NCI-H446 (cell line): ENCODE measurements at places on chromosomes 2 and 18.
A peak's percentile ranks its signal among the peaks of the same experiment; 100 is the strongest.

DNA sequence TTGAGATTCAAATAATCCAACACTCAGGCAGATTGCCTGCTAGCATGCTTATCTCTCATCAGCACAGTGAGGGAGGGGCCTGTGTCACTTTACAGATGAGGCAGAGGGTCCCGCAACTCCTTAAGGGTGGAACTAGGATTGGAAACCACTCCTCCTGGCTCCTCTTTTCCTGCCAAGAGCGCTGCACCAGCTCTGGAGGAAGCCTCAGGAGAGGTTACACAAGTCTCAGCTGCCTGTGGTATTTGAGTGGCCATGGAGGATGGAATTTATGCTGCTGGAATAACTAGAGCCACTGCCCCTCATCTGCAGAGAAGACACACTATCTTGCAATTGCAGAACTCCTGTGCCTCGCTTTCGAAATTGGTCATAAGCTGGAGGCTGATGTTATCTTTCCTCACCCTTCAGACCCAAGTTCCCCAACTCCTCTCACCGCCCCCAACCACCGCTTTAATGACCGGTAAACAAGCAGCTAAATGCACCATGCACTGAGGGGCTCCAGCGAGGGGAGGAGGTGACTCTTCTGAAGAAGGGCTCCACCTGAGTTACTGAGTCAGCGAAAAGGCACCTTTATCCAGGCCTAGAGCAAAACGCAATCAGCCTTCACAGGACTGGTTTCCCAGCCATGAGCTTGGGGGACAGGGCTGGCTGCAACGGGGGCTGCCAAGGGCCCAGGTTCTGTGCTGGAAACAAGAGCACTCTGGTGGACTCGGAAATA lies 245.8 kb downstream of the SOX11 start:
- no peak for DNase-seq

DNA sequence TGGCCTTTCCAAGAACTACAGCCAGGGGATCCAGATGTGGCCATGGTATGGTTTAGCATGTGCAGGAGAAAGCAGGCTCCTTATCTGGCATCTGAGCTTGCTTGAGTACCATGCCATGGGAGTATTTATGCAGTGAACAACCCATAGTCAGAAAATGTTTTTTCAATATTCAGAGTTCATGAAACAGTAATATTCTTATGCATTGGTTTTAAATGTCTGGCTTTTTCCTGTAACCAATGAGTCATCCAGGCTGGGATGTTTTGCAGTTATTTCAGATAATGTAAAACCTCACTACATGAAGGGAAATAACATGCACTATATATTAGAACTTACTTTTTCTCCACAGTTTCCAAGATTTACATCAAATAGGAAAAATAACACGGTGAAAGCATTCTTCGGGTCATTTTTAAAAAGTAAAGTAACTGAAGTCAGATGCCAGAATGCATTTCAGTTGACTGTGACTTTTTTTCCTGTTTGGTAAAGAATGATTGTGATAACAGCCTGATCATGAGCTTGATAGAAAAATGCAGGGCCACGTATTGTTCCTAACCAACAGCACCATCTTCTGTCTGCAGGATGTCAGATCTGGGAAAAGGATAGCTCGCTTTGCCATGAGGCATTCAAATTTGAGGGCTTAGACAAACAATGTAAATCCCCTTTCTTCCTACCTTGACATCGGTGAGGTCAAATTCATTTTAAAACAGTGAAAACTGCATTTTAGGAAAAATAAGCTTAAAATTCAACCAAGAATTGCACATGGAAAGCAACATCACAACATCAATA lies 152.8 kb downstream of the DSC3 start:
- DNase-seq: peak; percentile 7

DNA sequence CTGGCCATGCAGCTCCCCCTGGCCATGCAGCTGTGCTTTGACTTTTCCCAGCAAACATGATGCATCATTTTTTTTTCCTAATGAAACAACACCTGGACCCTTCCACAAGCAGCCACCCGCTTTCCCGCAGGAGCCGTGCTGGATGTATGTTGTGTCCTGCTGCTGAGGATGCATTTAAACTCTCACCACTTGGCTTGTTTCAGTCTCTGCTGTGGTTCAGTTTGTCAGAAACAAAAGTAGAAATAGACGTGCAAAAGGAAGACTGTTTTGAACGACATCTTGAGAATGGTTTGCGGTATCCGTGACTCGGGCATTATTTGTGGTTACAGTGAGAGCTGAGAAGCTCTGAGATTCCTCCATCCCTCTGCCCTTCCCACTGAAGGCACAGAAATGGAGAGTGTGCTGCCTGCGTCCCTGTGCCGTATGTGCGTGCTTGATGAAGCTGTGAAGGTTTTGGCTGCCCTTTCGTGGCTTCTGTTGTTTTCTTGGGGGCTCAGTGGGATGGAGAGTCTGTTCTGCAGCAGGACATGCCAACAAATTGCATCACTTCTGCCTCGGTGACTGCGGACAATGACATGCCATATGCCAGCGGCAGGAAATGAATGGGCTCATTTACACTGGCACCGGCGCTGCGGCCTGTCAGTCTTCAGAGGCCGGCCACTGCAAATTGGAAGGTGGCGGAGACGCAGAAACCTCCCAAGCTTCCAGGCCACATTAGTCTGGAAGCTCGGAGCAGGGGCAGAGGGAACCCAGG lies 417.7 kb upstream of the SALL3 start:
- DNase-seq: peak; percentile 51

DNA sequence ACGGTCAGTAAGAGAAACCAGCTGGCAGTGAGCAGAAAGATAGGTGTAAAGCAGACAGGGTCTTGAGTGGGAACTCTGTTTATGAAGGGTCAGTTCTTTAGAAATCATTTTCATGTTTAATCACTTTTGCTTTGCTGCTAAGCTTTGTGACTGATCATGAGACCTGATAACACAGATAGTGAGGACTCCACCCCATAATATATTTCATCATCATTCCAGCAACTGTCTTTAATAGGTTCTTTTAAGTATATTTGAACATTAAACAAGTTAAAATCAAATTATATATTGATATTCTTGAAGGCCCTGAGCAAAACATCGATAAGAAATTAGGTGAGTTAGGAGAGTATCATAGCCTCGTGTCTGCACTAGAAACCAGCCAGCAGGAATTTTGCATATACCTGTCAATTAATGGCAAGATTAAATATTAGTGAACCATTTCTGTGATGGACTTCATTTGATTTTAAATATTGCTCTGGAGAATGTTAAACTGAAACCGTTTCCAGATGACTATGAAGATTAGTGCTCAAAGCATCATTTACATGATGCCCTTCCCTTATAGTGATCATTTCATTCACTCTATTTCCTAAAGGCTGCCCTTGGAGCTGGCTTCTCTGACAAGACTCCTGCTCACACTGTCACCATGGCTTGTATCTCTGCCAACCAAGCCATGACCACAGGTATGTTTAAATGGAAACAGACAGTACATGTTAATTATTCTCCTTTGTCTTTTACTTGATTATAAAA lies 31.9 kb downstream of the HADHB start:
- no peak for DNase-seq

DNA sequence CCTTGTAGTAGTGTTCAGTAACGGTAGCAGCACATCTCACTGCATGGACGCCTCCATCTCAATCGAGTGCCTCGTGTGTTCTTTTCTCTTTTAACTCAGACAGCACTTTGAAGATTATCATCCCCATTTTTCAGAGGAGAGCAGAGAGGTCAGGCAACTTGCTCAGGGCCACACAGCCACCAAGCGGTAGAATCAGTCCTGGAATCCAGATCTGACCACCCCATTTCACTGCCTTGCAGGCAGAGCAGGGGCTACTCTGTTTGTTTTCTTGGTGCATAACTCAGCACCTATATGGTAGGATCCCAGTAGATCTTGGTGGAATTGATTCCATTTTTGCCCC lies 129.5 kb downstream of the SMAD7 start:
- no peak for DNase-seq

DNA sequence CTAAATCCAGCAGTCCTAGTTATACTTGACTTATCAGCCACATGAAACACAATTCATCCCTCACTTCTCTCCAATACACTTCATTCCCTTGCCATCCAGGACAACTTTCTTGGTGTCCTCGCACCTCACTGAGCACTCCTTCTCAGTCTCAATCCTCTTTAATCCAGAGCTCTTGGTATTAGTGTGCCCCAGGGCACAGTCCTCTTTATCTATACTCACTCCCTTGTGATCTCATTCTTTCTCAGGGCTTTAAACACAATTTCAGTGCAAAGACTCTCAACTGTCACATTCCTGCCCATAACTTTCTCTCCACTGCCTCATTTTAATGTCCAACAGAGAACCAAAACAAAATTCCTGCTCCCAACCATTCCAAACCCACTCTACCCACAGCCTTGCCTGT lies 60.8 kb upstream of the SPOPL start:
- DNase-seq: no peak

- DNase-seq: no peak
Observed at GRCh38 chr2:10397878-10398277, 50.2 kb downstream of the ODC1 start.

DNA sequence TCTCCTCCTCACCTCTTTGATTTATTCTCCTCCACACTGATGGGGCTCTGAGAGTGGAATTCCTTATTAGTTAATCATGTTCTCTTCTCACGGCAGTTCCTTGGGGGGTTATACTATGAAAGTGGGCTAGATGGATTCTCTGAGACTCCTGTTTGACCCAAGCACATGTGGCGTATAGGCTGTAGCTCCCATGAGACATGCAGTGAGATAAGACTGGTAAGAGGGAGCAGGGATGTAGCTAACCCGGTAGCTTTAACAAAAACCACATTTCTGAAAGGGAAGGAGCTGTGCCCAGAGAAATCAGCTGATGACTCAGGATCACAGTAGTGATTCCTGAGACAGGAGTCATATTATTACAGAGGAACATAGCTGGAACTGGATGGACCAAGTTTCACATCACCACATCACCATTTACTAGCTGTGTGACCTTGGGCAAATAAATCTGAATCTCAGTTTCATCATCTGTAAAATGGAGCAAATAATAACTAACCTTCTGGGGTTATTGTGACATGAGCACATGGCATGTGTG lies 82.9 kb downstream of the CRIM1 start:
- no peak for DNase-seq

DNA sequence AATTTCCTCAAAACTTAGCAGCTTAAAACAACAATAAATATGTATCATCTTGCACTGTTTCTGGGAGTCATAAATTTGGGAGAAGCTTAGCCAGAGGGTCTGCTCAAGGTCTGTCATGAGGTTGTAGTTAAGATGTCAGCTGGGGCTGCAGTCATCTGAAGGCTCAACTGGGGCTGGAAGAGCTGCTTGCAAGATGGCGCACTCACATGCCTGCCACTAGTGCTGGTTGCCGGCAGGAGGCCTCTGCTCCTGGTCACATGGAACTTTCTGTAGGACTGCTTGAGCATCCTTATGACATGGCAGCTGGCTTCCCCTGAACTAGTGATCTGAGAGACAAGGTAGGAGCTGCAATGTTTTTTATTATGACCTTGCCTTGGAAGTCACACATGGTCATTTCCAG lies 215.5 kb upstream of the HAAO start:
- no peak for DNase-seq

DNA sequence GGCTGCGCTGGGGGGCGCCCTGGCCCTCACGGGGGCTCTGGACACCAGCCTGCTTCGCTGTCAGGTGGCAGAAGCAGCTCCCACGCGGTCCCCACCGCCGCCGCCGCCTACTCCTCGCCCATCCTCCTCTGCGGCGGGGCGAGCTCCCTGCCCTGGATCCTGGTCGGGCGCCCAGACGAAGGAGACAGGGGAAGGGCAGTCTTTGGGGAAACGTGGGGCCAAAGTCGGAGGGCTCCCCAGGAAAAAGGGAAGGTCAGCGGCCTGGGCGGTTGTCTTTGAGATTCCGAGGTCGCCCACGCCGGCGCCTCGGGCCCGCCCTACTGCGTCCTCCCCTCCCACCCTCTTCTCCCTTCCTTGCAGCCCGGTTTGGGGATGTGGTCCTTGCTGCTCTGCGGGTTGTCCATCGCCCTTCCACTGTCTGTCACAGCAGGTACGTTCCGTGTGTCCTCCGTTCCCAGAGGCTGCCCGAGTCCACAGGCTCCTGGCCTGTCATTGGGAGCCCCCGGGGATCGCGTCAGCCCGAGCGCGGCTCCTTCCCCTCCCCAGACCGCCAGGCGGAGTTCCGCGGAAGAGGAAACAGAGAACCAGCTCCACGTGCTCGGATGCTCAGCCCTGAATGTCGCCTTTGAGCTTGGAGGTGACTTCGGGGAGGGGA lies 800 bp downstream of the IL1RL2 start:
- DNase-seq: no peak

GRCh38 chr18:33560686-33561370 lies 17.2 kb upstream of the ASXL3 start:
- DNase-seq: peak; percentile 16

DNA sequence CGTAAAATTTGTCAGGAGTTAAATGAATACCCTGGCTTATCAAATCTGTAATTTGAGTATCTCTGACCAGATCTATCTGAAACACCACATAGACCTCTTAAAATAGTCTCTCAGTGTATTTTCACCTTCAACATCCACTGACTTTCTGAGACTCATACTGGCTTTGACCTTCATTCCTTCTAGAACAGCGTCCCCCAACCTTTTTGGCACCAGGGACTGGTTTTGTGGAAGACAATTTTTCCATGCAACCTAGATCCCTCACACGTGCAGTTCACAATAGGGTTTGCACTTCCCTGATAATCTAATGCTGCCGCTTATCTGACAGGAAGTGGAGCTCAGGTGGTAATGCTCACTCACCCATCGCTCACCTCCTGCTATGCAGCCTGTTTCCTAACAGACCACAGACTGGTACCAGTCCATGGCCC lies 3.2 kb downstream of the NBAS start:
- no peak for DNase-seq

- DNase-seq: no peak
Observed at GRCh38 chr2:143163499-143163898, 34.3 kb downstream of the ARHGAP15 start.

DNA sequence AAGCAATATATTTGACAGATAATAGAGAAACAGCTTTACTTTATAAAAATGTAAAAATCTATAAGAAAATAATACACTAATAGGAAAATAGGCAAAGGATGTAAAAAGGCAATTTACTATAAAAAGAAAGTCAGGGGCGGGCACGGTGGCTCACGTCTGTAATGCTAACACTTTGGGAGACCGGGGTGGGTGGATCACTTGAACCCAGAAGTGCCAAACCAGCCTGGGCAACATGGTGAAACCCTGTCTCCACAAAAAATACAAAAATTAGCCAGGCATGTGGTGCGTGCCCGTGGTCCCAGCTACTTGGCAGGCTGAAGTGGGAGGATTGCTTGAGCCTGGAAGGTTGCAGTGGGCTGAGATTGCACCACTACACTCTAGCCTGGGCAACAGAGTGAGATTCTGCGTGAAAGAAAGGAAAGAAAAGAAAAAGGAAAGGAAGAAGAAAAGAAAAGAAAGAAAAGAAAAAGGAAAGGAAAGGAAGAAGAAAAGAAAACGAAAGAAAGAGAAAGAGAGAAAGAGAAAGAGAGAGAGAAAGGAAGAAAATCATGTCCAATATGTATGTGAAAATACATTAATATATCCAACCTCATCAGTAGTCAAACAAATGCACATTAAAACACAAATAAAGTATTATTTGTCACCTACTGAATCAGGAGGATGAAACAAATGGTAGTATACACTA lies 65.1 kb downstream of the ADD2 start:
- no peak for DNase-seq

DNA sequence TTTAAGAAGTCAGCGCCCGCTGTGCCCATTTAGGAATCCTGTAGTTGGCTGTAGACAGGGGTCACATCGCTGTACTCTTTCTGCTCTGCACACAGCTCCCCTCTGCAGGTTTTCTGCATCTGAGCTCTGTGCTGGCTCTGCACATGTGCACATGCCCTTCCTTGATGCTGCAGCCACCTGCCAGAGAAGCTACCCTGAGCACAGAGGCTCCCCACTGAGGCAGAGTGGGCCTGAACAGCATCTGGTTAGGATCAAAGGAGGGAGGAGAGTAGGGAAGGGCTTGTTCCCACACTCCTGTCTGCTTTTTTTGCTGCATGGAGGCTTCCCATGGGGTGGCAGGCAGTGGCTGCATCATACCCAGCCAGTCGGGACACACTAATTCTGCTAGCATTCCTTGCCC lies 238.9 kb downstream of the FHOD3 start:
- DNase-seq: no peak
